CD4-positive, alpha-beta T cell (primary cell): ENCODE measurements at places on chromosomes 5 and 9. TPM values are rescaled to one million over a fixed set of nuclear protein-coding genes. Genes with fewer than 3 reads are reported as not detected.

- H3K4me1 ChIP-seq: no peaks in the 10 kb centered on the region
- no peak overlapping the region for H3K27ac ChIP-seq
- DNase-seq: no peak
- H3K4me3 ChIP-seq: no peak overlapping the region
- no peaks in the 10 kb centered on the region for H3K27me3 ChIP-seq
- no peaks in the 10 kb centered on the region for H3K36me3 ChIP-seq
These were observed 163.4 kb downstream of the ICE1 start for GRCh38 chr5:5585751-5586341.

DNA sequence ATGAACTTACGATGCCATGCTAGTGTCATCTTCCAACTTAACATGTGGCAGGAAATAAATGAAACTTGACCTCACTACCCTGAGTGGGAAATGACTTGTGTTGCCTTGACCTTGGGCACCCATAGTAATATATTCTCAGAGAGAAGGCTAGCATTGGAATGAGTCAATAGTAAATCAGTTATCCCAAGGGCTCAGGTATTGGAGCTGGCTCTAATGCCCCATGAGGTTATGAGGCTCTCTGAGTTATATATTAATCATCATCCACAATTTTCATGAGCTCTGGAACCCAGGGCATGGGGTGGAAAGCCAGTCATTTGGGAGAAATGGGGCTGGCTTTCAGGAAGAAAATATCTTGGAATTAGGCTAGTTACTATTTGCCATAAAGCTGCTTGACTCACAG lies 42.4 kb upstream of the SMIM32 start:
- H3K36me3 ChIP-seq: no peaks in the 10 kb centered on the region
- no peak overlapping the region for H3K4me3 ChIP-seq
- H3K4me1 ChIP-seq: no peaks in the 10 kb centered on the region

DNA sequence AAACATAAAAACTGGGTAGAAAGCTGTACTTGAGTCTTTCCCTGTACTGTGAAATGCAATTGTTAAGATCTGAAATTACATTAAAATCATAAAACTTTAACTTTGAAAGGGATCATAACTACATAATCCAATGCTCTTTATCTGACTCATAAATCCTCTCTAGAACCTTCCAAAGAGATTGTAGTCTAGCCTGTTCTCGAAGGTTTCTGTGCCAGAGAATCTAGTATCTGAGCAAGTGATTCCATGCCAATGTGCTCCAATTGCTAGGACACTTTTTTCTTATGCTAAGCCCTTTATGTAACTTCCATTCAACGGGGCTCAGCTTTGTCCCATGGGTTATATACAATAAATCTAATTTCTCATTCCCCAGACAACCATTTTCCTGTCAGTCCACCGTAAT lies 21.1 kb downstream of the DDX31 start:
- peaks cover 82% of the 10 kb centered on the region for H3K36me3 ChIP-seq
- DNase-seq: no peak
- H3K27me3 ChIP-seq: no peaks in the 10 kb centered on the region
- H3K4me3 ChIP-seq: no peak overlapping the region
- no peaks in the 10 kb centered on the region for H3K4me1 ChIP-seq

DNA sequence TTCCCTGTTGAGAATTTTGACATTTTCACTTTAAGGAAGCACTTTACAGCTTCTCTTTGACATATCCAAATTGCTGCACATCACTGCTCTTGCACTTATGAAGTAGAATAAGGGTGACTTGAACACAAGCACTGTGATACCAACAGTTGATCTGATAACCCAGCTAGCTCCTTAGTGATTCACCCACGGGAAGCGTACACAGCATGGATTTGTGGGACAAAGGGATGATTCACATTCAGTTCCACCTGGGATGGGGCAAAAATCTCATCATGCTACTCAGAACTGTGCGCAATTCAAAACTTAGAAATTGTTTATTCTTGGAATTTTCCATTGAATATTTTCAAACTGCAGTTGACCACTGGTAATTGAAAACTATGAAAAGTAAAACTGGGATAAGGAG lies 1565.5 kb upstream of the CDH9 start:
- DNase-seq: no peak
- no peak overlapping the region for H3K4me3 ChIP-seq
- H3K4me1 ChIP-seq: no peaks in the 10 kb centered on the region
- H3K36me3 ChIP-seq: no peaks in the 10 kb centered on the region

- peaks cover 8% of the 10 kb centered on the region for H3K4me1 ChIP-seq
- H3K27ac ChIP-seq: no peak overlapping the region
- DNase-seq: no peak
- H3K27me3 ChIP-seq: peaks cover 13% of the 10 kb centered on the region
- H3K36me3 ChIP-seq: no peaks in the 10 kb centered on the region
These were observed 52.9 kb upstream of the ZNF366 start for GRCh38 chr5:72559866-72560766.

DNA sequence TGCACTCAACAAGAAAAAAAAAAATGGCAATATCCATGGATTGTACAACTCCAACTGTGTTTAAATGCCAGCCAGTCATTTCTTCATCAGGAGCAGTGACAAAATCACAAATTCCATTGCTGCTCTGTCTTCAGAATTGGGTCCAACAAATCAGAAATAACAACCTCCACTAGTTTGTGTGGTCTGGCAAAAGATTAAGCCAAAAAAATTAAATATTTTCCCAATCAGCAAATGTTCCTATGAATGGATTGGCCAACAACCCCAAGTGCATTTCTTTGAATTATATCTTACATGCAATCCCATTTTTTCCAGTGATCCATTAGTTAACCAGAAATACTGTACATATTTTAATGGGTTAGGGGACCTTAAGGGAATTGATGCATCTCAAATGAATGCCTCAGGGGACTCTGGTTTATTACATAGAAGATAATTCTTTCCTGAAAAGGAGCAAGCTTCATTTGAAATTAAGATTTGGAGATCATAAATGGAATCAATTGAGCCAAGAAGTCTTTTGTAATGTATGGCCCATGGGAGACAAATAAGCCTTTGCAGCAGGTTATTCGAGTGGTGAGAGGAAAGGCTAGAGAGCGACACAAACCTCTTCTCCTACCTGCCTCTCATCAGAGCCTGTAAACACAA lies 131.8 kb downstream of the TLE1 start:
- DNase-seq: no peak
- H3K27me3 ChIP-seq: no peaks in the 10 kb centered on the region
- no peaks in the 10 kb centered on the region for H3K4me1 ChIP-seq
- no peaks in the 10 kb centered on the region for H3K36me3 ChIP-seq
- H3K4me3 ChIP-seq: no peak overlapping the region

DNA sequence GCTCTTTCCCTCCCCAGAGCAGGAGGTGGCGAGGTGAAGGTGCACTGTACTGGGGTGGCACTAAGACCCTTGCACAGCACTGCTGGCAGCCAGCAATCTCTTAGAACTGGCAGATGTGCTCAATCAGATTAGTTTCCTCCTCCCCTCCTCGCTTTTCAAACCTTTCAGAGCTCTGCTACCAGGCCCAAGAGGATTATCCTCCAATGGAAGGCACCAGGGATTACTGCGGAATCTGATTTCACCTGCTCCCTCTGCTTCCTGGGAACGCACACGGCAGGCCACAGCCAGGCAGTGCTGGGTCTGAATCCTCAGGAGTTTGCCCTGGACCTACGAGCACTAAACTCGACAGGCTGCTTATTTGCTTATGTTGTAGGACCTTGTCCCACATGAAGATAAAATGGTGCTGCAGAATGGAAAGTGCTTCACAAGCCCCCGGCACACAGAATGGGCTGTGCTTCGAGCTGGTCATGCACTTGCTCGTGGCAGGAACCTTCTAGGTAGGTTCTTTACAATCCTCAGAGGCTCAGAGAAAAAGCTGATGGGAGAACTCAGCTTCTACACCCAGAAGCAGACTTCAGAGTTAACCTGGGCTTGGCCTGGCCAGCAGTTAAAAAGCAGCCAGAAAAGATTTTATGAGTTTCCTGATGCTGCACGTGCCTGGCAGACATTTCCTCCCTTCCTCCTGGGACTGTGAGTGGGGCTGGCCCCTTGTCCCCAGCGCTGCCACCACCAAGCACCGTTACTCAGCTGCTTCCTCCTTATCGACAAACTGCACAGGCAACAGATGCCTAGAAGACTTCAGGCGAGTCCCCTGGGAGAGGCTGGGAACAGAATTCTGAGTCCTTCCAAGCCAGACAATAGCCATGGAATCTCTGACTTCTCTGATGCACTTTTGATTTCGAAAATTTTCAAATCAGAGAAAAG lies 33.1 kb downstream of the FABP6 start:
- H3K4me1 ChIP-seq: no peaks in the 10 kb centered on the region
- no peak overlapping the region for H3K27ac ChIP-seq
- H3K27me3 ChIP-seq: no peaks in the 10 kb centered on the region
- no peak for DNase-seq

DNA sequence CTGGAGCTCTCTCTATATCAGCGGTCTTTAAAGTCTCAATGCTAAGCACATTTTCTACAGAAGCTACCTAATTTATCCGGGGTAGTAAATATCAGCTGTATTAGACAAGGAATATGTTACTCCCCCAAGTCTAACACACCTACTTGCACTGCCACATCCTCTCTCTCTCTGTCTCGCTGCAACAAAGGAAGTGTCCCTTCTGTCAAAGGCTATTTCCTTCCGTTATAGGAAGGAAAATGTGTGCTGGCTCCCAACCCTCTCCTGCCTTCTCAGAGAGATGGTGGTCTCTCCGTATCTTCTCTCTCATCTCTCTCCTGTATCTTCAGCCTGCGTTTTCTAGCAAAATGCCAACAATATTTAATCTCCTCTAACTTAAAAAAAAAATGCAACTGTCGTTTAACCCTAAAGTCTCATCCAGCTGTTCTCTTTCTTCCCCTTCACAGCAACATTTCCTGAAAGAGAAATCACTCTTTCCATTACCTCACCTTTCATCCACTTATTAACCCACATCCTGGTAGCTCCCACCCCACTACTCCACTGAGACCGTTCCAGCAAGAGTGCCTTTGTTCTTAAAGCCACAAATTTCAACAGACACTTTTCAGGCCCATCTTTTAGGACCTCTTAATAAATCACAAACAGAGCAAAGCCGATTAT lies 2.3 kb downstream of the TTF1 start:
- H3K4me3 ChIP-seq: peak overlapping the region; percentile 13
- peaks cover 36% of the 10 kb centered on the region for H3K36me3 ChIP-seq
- no peak for DNase-seq

DNA sequence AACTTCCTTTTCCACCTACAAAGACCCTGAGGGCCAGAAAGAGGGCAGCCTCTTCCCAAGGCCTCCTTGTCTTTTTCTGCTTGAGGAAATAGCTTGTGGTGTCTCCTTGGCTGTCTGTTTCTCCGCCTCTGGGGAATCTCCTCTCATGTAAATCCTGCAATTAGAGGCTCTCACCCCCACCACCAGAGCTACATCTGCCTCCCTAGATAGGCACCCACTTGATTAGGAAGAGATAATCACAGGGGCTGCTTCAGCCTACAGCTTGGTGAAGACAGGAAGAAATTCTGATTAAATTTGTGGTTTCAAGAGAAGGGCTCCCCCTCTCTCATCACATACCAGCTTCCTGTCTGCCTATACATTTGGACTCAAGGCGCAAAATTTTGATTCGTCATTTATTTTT lies 75.6 kb downstream of the TLR4 start:
- H3K27me3 ChIP-seq: no peaks in the 10 kb centered on the region
- no peak overlapping the region for H3K27ac ChIP-seq
- DNase-seq: no peak
- H3K36me3 ChIP-seq: no peaks in the 10 kb centered on the region

- no peak overlapping the region for H3K4me3 ChIP-seq
- no peaks in the 10 kb centered on the region for H3K36me3 ChIP-seq
- no peaks in the 10 kb centered on the region for H3K27me3 ChIP-seq
These were observed 22.5 kb upstream of the NINJ1 start for GRCh38 chr9:93156475-93157008.

DNA sequence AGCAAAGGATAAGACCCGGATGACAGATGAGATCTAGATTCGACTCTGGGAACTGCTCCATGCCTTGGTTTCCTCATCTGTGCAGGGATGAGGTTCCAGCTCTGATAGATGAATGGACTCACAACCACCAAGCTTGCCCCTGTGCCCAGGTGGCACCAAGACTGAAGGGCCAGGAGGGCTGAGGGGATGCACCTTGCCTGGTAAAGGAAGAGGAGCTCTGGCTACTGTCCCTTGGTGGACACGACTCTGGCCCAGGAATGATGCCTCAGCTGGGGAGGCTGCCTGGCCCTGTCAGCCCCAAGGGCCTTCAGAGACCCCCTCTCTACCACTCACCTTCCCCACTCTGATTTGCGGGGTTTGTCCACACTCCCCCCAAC lies 24.9 kb upstream of the ANXA6 start:
- no peak overlapping the region for H3K4me3 ChIP-seq
- H3K4me1 ChIP-seq: peaks cover 7% of the 10 kb centered on the region
- H3K27ac ChIP-seq: no peak overlapping the region
- peaks cover 87% of the 10 kb centered on the region for H3K36me3 ChIP-seq
- DNase-seq: no peak

GRCh38 chr9:75891771-75892215 lies 1.3 kb downstream of the PCSK5 start:
- DNase-seq: no peak
- no peaks in the 10 kb centered on the region for H3K27me3 ChIP-seq
- H3K27ac ChIP-seq: no peak overlapping the region
- peaks cover 33% of the 10 kb centered on the region for H3K4me1 ChIP-seq

- no peak for DNase-seq
- H3K36me3 ChIP-seq: peaks cover 11% of the 10 kb centered on the region
- H3K4me1 ChIP-seq: no peaks in the 10 kb centered on the region
These were observed 118.7 kb downstream of the MED27 start for GRCh38 chr9:131960851-131961495.

DNA sequence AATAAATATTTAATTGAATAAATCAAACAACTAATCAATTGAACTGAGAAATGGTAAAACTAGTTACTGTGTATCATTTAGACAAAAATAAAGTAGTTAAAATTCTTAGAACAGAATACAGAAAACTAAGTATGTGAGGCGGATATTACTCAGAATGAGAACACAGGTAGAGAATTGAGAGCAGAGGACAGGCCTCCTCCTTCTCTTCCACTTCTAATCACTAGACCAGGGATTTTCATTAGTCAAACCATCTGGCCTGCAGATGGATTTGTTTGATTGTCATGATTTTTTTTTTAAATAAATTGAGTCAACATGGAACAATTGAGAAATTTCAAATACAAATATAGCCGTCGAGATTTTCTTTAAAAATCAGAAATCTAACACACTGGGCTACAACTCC lies 198.6 kb upstream of the HMHB1 start:
- H3K27ac ChIP-seq: no peak overlapping the region
- H3K27me3 ChIP-seq: no peaks in the 10 kb centered on the region
- no peaks in the 10 kb centered on the region for H3K36me3 ChIP-seq
- no peak for DNase-seq
- H3K4me1 ChIP-seq: no peaks in the 10 kb centered on the region
- no peak overlapping the region for H3K4me3 ChIP-seq

DNA sequence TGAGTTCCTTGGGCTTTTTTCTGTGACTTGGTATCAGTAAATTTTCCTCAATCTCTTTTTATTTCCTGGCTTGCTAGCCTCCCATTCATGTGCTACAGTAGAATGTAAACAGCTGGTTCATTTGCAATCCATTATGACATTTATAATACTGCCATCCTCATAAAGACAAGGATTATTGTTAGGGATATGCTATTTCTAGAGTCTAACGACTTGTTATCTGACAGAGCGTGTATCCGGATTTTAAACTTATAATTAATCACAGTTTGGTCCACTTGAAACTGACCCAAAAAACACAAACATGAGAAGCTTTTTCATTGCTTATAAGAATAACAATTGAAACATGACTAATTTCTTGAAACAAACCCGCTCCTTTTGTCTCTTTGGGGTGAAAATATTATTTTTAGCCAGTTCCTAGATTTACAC lies 585.8 kb downstream of the TLE4 start:
- H3K27me3 ChIP-seq: no peaks in the 10 kb centered on the region
- no peak for DNase-seq
- no peak overlapping the region for H3K4me3 ChIP-seq
- H3K27ac ChIP-seq: no peak overlapping the region
- H3K36me3 ChIP-seq: no peaks in the 10 kb centered on the region

PDLIM7 gene
- 6.0 TPM for total RNA-seq

SHOC1 gene
- not detected for total RNA-seq

ZNF367 gene
- total RNA-seq: 6.5 TPM

LCN9 gene
- total RNA-seq: not detected

PTGR1 gene
- not detected for total RNA-seq

LCNL1 gene
- 0.93 TPM for total RNA-seq
